CD4-positive, alpha-beta T cell treated with Interferon gamma for 1 hour (primary cell): ENCODE measurements at places on chromosomes 3 and 15.

- DNase-seq: peak; percentile 19
These were observed 170.2 kb upstream of the UMPS start for GRCh38 chr3:124559846-124560574.

GRCh38 chr3:172313671-172314070 is 134.6 kb downstream of the GHSR start:
- no peak for DNase-seq

DNA sequence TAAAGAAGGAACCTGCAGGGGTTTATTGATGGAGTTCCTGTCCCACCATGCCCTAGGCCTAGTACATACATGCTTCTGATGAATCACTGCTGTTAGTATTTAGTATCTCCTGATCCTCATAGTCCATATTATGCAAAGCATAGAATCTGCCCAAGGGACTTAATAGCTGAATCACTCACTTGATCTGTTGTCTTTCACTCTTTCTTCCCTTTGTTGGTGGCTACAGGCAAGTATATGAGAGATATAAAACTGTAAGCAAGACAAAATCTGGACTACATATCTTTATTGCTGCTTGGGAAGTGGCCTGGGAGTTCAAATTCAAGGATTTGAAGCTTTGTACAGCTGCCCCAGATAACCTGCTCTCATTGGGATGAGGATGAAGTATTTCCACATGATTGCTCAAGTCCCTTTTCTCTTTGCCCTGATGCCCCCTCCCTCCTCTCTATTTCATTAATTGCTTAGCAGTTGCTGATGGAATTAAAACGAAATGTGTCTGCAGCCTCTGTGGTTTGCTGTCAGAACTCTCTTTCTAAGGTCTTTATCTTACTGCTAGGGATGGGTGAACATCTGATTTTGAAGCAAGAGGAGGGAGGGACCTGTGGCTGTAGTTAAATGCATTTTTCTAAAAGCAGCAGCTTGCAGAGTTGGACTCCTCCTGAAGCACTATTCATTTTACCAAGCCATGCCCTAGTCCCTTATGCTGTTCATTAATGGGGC is 114.1 kb downstream of the ZNF609 start:
- DNase-seq: no peak

- DNase-seq: no peak
These were observed 61.6 kb upstream of the CD200R1L start for GRCh38 chr3:112908252-112908651.

- DNase-seq: no peak
These were observed 172.3 kb upstream of the MCTP2 start for GRCh38 chr15:94059013-94059587.

DNA sequence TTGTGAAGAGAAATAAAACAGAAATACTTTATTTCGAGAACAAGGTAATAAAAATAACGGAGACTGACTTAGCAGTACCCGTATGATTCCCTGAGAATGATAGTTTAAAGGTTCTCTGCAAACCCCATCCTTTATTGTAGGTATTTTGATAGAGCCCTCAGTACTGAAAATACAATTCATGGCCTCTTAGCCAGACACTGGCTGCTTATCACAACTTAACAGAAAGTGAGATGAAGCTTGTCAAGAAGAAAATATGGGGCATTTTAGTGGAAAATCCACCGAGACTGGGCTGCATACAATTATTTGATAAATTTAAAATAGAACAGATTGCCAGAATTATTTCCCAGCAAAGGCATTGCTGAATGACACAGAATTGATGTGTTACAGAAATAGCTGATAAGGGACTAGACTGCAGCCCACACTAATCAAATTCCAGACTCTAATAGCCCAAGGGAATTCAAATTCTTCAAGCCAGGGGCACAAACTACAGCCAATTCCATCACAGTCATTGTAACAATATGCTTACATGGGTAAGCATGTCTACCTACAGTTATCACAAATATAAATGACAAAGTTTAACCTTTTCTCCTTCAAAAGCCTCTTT is 521.9 kb downstream of the PLOD2 start:
- no peak for DNase-seq

- no peak for DNase-seq
These were observed 620 bp upstream of the UBR1 start for GRCh38 chr15:43106486-43106829.

- no peak for DNase-seq
These were observed 604 bp upstream of the TJP1 start for GRCh38 chr15:29822684-29823459.

- no peak for DNase-seq
These were observed 86.9 kb upstream of the SATB1 start for GRCh38 chr3:18512007-18512406.

DNA sequence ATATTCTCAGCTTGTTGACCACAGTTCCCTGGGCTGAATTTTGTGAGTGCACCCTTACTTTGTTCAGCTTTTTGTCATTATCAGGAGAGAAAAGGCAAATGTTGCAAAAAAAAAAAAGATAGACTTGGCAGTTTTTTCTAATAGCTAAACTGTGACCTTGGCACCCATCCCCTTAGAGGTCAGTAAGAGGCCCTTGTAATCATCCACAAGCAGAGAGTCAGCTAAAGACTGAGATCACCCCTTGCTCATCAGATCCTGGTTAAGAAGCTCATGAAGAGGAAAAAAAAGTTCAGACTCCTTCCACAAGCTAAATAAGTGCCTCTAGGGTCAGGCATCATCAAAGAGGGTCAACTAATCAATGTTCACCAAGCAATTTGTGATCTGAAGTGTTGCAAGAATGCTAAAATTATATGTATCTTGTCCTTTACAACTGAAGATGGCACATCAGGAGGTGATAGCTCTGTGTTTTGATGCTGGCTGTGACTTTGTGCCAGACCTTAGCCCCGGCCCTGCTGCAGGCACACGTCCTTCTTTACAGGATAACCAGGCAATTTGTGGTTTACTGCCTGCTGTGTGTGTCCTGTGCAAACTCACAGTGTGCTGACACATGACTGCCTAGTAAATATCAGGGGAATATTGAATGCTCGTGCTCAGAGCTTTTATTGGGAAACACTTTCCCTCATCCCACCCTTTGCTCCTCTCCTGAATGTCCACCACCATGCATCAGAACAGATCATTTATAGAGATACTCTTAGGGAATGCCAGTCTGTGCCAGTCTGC is 262.9 kb downstream of the IL5RA start:
- no peak for DNase-seq
